Activated T-helper 1 cell treated with Interleukin-2 at 50 U/mL for 16 hours (primary cell): ENCODE measurements at places on chromosomes 5 and 9.

DNA sequence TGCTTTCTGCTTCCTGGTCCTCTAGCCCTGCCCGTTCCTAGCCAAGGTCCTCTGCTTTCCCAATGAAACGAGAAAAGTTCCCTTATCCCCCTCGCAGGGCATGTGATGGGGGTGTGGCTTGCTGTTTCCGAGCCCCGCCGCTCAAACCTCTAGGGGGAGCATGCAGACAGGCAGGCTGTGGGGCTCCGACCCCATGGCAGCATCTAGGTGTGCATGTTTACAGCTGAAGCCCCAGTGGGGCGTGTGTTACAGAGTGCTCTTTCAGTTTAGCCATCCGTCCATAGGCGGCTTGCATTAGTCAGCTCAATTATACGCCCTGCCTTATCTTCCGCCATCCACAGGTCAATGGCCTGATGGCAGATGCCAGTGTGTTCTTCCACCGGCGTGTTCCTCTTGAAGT lies 48.3 kb upstream of the SPATA31E1 start:
- DNase-seq: no peak

DNA sequence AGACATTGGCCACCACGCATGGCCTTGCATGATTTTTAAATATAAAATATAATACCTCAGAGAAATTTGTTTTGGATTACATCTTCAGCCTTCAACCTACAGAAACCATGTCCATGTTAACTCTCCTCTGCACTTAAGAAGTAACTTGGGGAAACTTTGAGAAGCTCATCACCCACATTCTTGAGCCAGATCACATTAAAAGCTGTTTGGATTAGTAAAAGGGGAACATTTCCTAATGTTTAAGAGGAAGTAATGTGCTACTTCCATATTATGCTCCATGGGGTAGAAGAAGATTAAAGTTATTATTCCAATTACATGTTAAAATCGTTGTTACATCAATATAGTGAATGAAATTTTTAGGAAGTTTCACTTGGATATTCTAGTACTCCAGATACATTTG lies 10.4 kb upstream of the CEP120 start:
- DNase-seq: no peak

DNA sequence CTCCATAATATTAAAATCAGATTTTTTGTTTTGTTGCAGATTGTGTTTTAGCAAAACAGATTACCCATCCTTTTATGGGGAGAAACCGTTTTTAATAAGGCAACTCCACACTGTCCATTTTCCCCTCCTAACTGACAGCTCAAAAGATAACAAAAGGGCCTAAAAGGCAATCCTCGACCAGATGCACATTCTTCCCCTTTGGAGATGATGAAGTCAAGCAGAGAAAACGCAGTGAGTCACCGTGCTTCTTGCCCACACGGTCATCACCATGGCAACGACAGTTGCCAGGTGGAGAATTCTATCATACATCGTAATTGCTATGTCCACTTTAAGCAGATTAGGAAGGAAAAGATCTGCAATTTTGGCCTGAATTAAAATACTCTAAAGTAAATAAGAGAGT lies 96.4 kb downstream of the DIRAS2 start:
- DNase-seq: no peak

GRCh38 chr5:149206524-149207141 lies 65.0 kb upstream of the AFAP1L1 start:
- DNase-seq: no peak

- DNase-seq: no peak
Measured at GRCh38 chr9:89440951-89441654, 56.8 kb downstream of the SEMA4D start.

GRCh38 chr5:8913522-8913921 lies 632.4 kb downstream of the SEMA5A start:
- no peak for DNase-seq

DNA sequence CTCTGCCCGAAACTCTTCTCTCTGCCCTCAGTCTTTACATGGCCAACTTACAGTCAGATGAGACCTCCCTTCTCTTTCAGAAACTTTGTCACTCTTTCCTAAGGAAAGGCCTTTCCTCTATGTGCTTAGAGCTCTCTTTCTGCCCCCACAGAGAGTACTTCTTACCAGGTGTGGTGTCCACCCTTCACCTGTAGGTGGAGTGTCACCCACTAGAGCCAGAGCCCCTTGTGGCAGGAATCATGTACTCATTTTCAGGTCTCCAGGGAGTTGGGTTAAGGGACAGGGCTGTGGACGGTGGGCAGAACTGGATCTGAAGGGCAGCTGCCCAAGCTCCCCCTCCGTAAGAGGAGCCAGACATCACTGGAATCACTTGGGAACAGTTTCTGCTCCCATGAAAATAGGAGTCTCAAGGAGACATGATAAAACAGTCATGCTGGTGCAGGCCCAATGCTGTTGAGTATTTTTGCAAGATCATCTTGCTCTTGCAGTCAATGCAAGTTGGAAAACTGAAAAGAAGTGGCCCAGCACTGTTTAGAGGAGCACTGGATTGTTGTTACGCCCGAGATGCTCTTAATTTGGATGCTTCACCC lies 436.7 kb downstream of the ZSWIM6 start:
- DNase-seq: no peak

DNA sequence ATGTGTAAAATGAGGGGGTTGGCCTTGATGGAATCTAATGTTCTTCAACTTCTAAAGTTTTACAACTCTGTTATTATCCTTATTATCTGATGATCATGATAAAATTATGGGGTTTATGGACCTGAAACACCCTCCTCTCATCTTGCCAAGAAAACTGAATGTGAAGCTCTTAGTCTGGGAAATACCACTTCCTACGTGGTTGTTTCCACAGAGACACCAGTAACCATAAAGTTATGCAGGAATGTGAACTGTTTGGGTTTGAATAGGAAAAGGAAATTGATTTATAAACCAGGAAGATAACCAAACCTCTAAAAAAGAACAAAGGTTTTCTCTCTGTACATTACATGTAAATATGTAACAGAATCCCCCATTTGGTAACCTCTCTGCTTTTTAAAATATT lies 28.3 kb upstream of the RAI14 start:
- no peak for DNase-seq
